ENCODE measurements at places on chromosomes 1 and 21.

GRCh38 chr1:93829061-93829460 is 49.9 kb downstream of the DNTTIP2 start:
- no peak for DNase-seq

DNA sequence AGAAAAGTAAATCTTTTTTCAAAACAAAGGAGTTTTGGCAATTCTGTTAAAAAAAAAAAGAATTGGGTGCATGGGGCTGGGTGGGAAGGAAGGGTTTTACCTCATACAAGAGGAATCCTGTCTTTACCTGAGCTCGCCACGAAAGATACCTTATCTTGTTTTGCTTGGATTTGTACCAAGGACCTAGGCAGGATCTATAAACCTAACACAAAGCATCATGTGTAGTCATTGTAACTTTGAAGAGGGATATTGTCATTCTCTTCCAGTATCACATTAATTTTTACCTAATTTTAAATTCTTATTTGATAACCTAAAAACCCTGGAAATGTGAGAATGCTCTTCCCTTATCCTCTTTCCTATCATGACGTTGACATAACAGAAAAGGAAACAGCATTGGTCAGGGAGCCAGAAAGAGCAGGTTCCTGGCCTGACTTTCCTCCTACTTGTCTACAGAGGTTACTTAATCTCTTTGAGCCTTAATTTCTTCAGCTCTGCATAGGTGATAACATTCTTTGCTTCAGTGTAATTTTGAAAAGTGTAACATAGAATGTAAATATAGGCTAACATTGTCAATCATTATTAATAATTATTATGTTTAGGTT is 4.0 kb upstream of the LAMC1 start:
- no peak for DNase-seq

DNA sequence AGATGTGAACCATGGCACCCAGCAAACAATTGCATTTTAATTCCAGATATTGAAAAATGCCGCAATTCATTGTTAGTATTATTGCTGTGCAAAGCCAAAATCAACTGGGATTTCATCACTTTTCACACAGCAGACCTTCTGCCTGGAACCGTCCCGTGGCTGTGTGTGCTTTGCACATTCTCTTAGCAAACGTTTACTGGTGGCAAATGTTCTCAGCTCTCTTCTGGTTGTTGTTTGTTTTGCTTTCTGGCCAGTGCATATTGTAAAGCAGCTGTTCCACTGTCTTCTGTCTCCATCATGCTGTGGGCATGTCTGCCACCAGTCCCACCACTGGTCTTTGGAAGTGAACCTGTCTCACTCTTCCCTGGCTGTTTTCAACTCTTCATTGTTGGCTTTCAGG is 19.8 kb upstream of the TTLL10 start:
- no peak for DNase-seq

GRCh38 chr1:164723296-164723798 is 164.4 kb downstream of the PBX1 start:
- DNase-seq, result no peak

DNA sequence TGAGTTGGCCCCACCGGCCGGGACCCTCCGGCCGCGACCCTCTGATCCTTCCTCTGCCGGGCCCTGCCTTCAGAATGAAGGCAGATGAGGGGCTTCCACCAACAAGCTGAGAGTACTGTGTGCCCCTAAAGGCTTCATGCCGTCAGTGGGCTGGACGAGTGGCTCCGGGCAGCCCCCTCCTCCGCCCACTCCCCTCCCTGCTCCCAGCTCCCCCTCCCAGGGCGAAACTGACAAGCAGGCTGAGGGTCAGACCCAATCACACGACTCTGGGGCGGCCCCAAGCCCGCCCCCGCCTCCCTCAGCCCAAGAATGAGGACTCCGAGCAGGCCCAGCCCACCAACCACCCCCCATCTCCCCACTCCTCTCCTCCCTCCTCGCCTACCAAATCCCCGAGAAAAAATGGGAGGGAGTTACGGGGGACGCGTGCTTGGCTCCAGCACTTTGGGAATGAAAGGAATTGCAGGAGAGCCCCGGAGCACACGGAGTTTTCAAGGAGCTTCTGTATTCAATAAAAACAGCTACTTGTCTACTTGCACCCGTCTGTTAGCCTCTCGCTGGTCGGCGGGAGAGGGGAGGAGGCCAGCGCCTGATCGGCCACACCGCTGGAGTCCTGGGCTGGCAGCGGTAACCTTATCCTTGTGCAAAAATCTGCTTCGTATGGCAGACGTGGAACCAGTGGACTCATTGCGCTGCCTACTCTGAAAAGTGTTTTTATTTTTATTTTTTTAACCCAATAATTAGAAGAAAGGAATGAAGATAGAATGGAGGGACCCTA is at the start of gene COL11A1:
Gene COL11A1, minus strand, starts transcription at position 147 of the 775 bp plus-strand sequence. CDS start 344 bp downstream, outside the sequence.
- DNase-seq, result no peak

GRCh38 chr1:46659307-46659870 is 8.8 kb downstream of the ATPAF1 start:
- DNase-seq, result no peak

DNA sequence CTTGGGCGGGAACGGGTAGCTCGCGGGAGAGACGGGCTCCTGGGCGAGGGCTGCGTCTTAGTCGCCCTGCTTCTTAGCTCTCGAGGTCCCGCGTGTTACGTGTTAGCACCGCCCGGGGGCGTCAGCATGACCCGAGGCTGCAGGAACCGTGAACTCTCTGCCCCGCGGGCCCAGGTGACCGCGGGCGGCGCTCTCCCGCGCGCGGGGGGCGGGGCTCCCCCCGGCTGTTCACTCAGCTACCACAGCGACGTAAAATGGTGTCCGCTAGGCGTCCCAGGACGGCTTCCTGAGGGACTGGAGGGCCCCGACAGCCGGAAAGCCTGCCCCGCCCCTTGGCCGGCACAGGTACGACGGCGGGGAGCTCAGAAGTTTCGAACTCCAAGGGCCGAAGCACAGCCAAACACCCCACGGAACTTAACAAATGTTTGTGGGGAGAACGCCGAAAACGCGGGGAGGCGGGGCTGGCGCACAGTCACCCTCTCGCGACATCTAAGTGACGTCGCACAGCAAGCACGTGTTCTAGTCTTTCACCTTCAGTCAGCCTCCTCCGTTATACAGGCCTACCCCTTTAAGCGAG is 780 bp upstream of the RBM15 start:
- DNase-seq, result peak; percentile 83

- no peak for DNase-seq
Measured at GRCh38 chr1:204435381-204435831, 23.8 kb upstream of the PPP1R15B start.

DNA sequence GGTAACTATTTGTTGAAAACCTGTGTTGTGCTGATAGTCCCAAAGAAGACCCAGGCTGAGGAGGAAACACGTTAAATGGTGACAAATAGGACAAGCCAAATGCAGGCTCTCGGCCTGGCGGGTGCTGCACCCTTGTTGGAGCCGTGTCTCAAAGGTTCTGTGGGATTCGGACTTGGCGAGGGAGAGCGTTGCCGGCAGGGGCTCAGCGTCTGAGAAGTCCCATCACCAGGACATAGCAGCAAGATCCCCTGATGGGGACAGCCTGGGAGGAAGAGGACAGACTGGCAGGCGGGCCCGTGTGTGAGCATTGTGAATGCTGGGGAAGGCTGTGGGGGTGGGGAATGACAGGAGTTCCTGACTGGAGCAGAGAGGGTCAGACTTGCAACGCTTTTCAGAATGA is 142.5 kb downstream of the PGBD5 start:
- DNase-seq, result no peak

GRCh38 chr1:206691604-206692003 is 6.9 kb downstream of the MAPKAPK2 start:
- no peak for DNase-seq

DNA sequence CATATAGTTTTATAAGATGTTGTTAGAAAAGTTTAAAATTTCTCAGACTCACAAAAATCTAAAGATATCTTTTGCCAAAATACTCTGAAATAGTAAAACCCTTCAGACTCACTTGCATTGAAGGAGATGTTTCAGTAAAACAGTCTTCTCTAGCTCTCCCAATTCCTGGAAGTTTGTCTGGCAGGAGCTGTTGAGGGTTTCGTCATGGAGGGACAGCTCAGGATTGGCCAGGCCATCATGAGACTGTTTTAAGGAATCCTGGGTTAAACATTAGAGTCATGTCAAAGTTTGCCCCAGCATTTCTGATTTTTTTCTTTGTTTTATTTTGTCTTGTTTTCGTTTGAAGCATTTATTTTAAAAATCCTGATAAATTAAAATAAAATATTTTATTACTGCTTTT is 293.8 kb upstream of the PBX1 start:
- no peak for DNase-seq

- no peak for DNase-seq
Measured at GRCh38 chr1:167169642-167170041, 51.0 kb upstream of the POU2F1 start.

DNA sequence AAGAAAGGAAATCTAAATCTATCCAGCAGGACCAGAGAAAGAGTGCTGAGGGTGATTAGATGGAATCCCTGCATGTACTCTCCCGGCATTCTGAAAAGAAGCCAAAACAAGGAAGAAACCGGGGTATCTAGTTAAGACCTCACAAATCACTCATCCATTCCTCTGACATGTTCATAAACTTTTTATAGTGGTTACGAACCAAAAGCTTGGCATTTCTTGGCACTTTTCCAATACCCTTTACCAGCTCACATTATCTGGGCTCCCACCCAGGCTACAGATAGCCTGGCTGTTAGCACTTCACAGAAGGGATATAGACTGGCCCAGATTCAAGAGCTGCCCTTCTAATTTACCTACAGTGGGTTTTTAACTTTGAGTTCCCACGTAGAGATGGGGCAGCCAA is 1.8 kb upstream of the C1orf74 start:
- no peak for DNase-seq

DNA sequence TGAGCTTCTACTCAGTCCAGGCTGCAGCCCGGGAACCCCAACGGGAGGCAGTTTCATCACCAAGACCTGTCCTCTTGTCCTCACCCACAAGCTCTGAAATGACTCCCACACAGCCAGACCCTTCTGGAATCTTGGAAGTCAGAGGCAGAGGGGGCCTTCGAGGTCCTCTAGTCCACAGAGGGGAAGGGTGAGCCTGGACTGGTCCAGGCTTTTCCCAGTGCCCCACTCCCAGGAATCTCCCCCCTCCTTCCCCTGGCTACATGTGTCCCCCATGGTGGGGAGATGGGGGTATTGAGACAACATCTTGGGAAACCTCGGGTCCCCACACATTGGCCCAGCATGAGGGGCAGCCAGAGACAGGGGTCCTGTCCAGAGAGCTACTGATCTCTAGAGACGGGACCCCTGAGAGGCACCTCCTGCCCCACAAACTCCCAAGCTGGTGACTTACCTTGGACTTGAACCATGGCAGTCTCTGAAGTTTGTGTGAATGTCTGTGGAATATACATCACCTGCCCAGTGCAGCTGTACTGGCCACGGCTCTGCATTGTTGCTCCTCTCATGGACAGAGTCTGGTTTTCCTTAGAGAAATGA is 19.4 kb upstream of the SLAMF9 start:
- no peak for DNase-seq

- DNase-seq, result no peak
Measured at GRCh38 chr1:56223968-56224367, 355.4 kb downstream of the PLPP3 start.

- DNase-seq, result no peak
Measured at GRCh38 chr1:18496497-18497235, 15.9 kb downstream of the KLHDC7A start.

GRCh38 chr1:200831091-200831490 is 41.7 kb upstream of the GPR25 start:
- no peak for DNase-seq

DNA sequence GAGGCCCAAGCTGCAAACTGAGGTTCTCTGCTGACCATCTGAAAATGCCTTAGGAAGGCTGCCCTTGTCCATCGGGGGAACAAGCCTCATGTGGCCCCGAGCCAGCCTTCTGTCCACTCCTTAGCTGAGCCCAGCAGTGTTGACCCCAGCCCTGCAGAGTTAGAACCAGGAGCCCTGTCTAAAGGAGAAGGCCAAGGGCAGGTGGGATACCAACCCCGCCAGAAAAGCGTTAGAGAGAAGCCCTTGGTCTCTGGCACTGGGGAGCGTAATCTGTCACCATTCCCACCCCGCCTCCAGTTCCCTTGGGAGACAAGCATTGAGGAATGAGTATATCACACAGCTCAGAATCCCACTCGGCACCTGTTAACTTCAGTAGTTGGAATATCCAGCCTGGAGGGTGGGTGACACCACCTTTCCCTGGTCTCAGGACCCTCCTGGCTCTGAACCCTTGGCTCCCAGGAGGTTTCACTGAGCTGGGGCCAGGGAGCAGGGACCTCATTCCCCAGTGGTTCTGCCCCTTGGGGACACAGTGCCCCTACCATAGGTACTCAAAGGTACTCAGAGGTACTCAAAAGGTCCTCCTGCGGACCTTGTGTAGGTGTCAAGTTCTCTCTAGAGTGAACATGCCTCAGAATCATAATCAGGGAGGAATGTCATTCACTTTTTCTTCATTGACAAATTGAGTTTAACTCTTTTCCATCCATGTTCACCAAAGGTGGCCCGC is 16.4 kb downstream of the ETS2 start:
- DNase-seq, result no peak

- no peak for DNase-seq
Measured at GRCh38 chr1:30886710-30887428, 21.7 kb downstream of the SDC3 start.

DNA sequence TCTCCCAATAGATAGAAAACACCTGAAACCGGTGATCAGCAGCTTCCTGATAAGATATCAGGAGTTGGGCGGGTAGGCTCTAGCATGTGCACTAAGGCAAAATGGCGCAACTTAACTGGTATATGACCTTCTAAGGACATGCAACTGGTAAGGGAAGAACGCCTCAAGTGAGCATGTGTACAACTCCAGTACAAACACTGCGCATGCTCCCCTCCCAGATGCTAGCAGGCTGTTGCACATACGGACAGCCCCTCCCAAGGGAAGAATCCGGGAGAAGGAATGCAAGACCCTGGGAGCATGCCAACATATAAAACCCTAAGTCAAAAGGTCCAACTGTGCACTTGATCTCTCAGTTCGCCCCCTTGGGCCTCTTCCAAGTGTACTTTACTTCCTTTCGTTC is 110.8 kb downstream of the TSEN15 start:
- DNase-seq, result no peak

DNA sequence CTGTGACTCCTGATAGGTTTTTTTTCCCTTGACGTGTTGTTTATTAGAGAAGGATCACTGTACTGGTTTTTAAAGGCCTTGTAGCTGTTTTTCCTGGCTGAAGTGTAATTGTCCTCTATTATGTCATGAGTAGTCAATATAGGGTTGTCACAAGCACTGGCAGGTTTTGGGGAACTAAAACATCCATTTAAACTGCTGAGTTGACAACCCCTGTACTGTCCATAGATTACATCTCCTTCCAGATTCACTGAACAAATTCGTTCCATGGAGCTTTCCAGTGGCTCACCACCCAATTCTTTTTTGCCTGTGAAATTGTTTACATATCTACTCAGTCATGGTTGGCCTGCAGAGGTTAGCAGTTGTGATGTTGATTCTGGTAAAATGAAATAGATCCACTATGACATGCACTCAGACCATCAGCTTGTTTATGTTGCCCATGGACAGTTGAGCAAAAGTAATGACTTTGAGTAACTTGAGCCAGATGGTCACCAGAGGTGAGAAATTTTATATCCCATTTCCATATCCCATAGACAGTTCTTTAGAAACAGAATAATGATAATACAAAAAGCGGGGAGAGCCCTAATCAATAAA is 59.9 kb upstream of the QSOX1 start:
- DNase-seq, result no peak
